Activated T-cell treated with anti-CD3 and anti-CD28 coated beads, Interleukin-2, amount 50 U/mL, for 1 hour (primary cell): ENCODE measurements at places on chromosomes 3 and 15.

- no peak for DNase-seq
These were observed 222.0 kb upstream of the DPPA4 start for GRCh38 chr3:109559389-109559788.

GRCh38 chr3:4888913-4889846 is 90.1 kb upstream of the BHLHE40 start:
- DNase-seq, result peak; percentile 29

GRCh38 chr3:82376883-82377282 is 615.4 kb upstream of the GBE1 start:
- no peak for DNase-seq

GRCh38 chr3:126715432-126715831 is 11.4 kb downstream of the CHCHD6 start:
- DNase-seq, result no peak

DNA sequence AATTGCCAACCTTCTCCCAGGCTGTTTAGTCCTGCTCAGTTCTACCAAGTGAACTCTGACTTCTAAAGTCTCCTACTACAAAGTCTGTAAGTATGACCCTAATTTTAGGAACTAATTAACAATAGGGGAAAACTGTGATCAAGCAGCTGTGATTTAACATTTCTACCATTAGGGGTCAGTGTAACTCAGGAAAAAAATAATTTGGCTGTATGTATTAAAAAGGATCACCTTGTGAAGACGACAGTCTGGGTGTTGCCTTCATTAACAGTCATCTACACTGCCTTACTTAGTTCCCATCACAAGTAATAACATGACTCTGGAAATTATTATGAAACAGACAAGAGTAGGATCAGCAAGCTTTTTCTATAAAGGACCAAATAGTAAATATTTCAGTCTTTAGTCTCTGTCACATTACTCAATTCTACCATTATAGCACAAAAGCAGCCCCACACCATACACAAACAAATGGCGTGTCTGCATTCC is 4.2 kb upstream of the NPHP3 start:
- DNase-seq, result no peak

GRCh38 chr3:183098536-183099025 is 715 bp downstream of the MCCC1 start:
- no peak for DNase-seq

- no peak for DNase-seq
These were observed 106.6 kb upstream of the ALDH1A3 start for GRCh38 chr15:100772892-100773520.

GRCh38 chr3:9902372-9903237 is at the start of gene IL17RE:
Gene IL17RE (plus strand): TSS chr3:9902848. CDS start chr3:9902933, 85 bp downstream.
- no peak for DNase-seq

- no peak for DNase-seq
These were observed 16.4 kb downstream of the SLC24A1 start for GRCh38 chr15:65638109-65638508.

GRCh38 chr3:155398046-155398445 is 104.6 kb upstream of the STRIT1 start:
- no peak for DNase-seq

DNA sequence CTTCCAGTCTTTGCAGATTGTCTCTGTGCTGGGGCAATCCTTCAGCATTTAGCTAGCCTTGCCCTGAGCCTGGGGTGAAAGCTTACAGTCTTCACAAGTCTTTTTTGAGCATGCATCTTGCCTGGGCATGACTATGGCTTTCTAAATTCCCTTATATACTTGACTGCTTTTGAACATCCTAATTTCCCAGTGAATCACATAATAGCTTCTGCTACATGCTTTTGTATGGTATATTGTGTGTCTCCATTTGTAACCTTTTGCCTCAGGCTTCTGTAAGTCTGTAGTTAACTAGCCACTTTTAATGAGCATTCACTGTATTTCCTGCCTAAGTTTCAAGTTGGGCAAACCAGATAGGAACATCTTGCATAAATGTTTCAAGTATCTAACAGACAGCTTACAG is 76.8 kb downstream of the CHCHD4 start:
- DNase-seq, result no peak

- no peak for DNase-seq
These were observed 237.6 kb downstream of the FEZF2 start for GRCh38 chr3:62135741-62136140.

DNA sequence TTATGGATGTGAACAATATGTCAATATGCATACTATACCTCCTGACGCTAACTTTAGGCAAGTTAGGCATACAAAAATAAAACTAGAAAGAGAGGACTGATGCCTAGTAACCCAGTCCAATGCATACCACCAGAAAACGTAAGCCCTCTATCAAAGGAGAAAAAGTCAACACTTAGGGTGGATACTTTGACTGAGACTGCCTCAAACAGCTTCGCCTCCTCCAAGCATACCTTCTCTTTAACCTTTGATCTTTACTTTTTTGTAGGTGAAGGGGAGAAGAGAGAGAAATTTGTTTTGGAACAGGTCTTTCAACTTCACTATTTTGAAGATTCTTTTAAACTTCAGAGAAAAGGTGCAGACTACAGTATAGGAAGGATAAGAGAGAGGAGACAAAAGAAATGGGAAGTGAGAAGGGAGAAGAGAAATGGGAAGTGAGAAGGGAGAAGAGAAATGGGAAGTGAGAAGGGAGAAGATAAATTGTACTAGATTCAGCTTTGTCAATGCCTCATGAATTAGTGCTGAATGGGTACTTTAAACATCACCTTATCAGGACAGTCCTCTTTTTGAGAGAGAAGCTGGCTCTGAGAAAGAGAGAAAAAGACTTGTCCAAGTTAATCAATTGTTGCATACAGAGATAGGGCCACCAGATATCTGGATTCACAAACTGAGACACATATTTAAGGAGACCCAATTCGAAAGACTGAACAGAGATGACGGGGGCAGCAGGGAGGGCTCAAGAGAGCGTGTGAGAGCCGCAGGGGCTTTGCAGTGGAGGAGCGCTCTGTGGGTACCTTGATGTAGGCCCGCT is 1.0 kb downstream of the P3H2 start:
- no peak for DNase-seq

DNA sequence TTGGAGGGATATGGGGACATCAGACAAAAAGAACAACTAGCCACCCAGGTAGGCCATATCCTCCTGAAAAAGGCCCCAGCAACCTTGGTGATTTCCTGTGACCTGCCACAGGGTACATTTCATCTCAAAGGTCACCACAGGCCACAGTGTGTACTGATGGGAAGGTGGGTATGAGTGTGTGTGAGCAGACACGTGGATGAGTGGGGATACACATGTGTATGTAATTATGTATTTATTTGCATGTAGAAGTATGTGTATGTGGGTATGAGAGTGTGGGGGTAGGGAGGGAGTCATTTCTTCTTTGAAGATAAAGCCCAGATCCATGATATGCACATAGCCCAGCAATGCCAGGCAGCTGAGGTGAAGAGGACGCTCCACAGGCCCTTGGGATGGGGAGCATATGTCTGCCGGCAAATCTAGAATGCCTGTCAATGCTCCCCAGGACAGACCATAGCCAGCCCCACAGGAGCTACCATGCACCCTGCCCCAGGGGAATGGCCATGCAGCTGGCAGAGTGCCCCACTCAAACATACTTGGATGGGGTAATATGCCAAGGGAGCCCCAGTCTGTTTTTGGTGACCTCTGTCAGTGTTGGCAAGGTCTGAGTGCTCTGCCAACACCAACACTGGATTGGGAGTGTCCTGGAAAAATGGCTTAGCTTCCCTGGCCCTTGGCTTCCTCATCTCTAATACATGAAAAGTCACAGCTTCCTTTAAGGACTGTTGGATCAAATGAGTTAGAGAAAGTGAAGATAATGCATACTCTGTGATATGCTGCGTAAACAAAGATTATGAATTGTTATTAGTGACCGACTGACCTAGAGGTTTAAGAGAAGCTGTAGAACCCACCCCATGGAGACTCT is 42.4 kb downstream of the RAB6B start:
- DNase-seq, result no peak

DNA sequence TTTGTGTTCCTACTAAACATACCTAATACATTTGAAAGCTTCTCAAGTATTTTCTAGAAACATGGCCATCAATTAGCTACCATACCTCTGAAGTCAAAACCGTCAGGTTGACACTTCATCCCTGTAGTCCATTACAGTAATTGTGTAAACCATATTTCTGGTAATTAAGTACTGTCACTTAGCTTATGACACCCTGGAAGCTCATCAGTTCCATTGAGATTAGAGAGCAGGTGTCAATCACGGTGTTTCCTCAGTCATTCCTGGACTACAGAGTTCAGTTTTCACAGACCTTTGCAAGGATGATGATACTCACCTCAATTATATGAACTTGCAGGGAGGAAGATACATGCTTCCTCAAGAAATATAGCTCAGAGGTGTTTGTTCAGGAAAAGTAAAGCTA is 552.0 kb downstream of the SI start:
- no peak for DNase-seq

DNA sequence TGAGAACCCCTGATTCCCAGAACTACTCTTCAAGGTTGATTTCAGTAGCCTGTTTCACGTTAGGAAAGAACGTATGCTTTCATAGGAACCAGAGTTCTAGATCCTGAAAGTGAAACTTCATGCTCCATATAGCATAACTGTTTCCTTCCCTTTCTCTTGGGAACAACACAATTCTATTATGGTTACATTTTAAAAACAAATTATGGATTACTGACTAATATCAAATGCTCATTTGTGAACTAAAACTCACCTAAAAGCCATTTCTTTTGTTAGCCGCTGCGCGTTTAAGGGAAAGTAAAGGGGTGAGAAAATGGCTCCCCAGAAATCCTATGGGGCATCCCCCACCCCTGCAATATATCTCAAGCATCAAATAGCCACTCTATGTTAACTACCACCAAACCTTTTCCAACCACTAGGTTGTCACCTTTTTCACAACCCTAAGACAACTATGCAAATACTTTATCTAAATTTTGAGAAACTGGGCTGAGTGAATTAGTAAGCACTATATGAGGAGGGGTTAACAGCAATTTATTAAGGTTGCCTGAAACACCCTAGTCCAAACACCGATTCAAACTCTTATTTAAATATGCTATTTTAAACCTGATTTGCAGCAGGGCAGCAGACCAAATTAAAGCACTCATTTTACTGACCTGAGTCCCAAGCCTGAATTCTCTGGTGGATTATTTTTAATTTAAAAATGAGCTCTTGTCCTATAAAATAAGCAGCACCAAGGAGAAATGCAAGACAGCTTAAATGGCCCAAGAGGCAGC is 2.4 kb downstream of the SIAH2 start:
- DNase-seq, result no peak

GRCh38 chr3:184290331-184290730 is 8.7 kb upstream of the PSMD2 start:
- no peak for DNase-seq

- DNase-seq, result no peak
These were observed 61.2 kb upstream of the PTX3 start for GRCh38 chr3:157375342-157375986.

- no peak for DNase-seq
These were observed 31.4 kb upstream of the TKT start for GRCh38 chr3:53287131-53287629.

- no peak for DNase-seq
These were observed 481.2 kb upstream of the WNT5A start for GRCh38 chr3:55968331-55968730.

DNA sequence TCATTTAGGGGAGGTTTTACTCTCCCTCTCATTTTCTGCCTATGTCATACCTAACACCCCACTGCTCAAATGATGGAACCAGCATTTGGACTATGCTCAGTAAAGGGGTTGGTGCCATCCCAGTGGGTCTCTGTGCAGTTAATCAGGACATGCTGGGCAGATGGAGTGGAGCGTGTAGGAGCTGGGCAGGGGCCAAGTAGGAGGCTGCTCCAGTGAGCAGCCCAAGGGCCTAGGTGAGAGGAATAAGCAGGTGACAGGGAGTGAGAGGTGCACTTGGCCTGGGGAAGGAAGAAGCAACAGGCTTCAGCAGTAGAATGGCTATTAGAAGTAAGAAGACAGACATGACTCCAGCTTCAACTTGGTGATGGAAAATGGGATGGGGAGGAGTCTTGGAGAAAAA is 72.2 kb downstream of the EPHB1 start:
- DNase-seq, result no peak

- no peak for DNase-seq
These were observed 20.6 kb downstream of the ARHGAP31 start for GRCh38 chr3:119314821-119315220.

GRCh38 chr3:64852738-64853137 is 164.9 kb upstream of the ADAMTS9 start:
- no peak for DNase-seq

DNA sequence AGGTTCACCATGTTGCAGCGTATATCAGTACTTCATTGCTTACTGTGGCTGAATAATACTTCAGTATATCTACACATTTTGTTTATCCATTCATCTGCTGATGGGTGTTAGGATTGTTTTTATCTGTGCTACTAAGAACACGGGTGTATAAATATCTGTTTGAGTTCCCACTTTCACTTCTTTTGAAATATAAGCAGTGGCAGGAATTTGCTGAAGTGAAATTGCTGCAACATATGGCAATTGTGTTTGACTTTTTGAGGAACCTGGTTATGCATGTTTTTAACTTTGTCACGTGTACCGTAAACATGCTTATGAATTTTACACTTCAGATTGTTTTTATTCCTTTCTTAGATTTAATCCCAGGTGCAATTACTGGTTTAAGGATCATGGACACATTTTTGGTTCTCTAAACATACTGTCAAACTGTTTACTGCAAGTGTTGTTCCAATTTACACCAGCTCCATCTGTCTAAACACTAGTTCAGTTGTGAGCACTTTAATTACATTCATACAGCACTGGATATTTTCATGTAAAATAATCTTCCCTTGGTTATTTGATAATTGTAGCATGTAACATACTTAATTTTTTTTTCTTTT is 23.1 kb downstream of the TRAK1 start:
- DNase-seq, result no peak

DNA sequence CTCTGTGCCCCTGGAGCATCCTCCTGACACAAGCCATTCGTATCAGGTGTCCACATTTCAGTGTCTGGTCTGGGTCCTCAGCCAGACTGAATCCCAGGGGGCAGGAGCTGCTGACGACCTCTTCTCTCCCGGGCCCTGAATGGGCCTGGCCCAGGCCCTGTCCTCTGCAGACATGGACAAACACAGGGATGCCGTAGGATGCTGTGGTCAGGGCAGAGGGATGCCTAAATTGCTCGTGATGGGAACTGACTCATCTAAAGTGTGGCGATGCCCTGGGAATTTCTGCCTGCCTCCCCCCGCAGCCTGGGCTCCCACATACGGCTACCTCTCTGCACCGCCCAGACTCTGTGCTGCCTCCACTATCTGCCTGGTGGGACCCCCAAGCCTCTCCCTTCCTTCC is 58.5 kb upstream of the CTSH start:
- no peak for DNase-seq

GRCh38 chr3:47318916-47319315 is 36.2 kb downstream of the KLHL18 start:
- DNase-seq, result no peak

- DNase-seq, result no peak
These were observed 346.2 kb downstream of the ZBBX start for GRCh38 chr3:167033866-167034265.

- no peak for DNase-seq
These were observed 105.3 kb downstream of the CTNNB1 start for GRCh38 chr3:41304593-41304992.
